HT1080 (cell line): ENCODE measurements at places on chromosomes 7 and 10. TPM values are rescaled to one million over a fixed set of nuclear protein-coding genes. Genes with fewer than 3 reads are reported as not detected.

DEPP1 gene
- 0.97 and 1.2 TPM in 2 replicates for total RNA-seq

ZNF488 gene
- 0.10 and 0.11 TPM in 2 replicates for total RNA-seq

NRG3 gene
- total RNA-seq: not detected in 2 replicates

EXOSC1 gene
- total RNA-seq: 73.4 and 78.3 TPM in 2 replicates

TMEM270 gene
- 0.23 TPM in 1 of 2 replicates, not detected in the other for total RNA-seq

PGAM2 gene
- total RNA-seq: not detected in 2 replicates

EPHB6 gene
- 1.5 and 4.0 TPM in 2 replicates for total RNA-seq

CNPY1 gene
- not detected in 2 replicates for total RNA-seq

SLC26A5 gene
- total RNA-seq: not detected in 2 replicates

RBP4 gene
- 0.48 and 0.80 TPM in 2 replicates for total RNA-seq

IFIT3 gene
- 5.4 and 5.9 TPM in 2 replicates for total RNA-seq

SVOPL gene
- not detected in 2 replicates for total RNA-seq

PCLO gene
- 1.4 and 2.2 TPM in 2 replicates for total RNA-seq

SCART1 gene
- total RNA-seq: 0.80 and 1.3 TPM in 2 replicates

ZNF727 gene
- total RNA-seq: not detected in 2 replicates
